Stimulated activated CD4-positive, alpha-beta T cell treated with anti-CD3 and anti-CD28 coated beads, Interleukin-15, amount 100 ng/mL, for 24 hours (primary cell): ENCODE measurements at places on chromosomes 13 and 19.

DNA sequence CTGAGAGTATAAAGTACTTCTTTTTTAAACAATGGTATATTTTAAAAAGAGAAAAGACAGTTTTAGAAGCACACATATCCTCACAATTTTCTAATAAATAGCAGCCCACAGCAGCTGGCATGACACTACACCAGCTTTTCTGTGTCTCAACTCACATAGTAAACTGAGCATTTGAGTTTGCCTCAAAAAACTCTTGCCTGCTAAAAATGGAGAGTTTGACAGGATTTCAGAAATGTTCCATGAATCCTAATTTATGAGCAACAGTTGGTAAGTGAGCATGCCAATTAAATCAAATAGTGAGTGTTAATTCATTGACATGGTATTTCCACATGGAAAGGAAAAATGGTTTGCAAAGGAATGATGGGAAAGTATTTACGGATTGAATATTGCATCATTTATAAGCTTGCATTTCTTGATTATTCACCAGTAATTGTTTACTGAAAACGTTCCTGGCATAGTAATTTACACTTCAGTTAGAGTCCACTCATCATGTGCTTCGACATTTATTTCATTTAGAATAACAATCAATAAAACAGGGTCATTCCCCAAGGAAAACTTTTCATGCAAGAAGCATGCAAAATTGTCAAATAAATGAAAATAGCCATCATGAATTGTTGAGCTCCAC is 323.0 kb downstream of the EFNB2 start:
- no peak for DNase-seq

DNA sequence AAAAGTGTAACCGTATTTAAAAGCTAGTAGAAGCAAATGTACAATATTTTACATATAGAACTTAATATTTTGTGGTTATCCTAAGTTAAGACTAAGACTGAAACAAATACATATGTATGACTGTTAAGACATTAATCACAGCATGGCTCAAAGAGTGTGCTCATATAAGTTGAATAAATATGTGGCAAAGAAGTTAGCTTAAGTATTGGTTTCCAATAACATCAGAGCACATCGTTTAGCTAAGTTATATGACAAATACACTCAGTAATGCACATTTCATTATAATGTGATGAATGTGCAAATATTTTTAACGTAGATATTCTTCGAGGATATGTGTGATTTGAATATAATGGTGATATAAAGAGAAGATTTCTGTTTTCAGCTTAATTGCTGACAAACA is 253.8 kb downstream of the SLITRK5 start:
- DNase-seq: no peak

DNA sequence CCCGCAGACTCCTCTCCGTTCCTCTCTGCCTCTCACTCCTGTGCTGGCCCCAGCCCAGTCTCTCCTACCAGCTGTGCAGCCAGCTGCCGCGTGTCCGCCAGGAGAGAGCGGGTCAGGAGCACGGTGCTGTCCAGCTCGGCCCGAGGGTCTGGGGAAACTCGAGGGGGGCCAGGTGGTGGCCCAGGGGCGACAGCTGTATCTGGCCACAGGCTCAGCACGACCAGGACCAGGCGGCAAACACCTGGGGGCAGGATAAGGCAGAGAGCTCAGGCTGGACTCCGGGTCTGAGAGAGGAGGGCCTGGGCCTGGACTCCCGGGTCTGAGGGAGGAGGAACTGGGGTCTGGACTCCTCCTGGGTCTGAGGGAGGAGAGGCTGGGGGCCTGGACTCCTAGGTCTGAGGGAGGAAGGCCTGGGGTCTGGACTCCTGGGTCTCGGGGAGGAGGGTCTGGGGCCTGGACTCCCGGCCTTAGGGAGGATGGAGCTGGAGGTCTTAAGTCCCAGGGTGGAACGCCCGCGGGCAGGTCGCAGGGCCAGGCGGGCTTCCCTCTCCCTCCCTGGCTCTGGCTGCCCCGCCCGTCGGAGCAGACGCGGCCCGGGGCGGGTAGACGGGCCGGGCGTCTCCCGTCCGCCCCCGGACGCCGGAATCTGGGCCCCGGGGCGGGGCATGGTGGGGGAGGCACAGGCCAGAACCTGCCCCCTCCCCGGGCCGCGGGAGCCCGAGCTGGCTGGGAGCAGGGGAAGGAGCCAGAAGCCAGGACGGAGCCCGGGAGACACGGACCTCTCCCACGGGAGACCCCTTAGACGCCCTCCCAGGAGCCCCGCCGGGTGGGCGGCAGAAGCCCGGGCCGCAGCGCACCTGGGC is 1.3 kb downstream of the IL11 start:
- DNase-seq: peak; percentile 52

- DNase-seq: no peak
Measured at GRCh38 chr19:33580645-33581037, 41.1 kb upstream of the CHST8 start.

DNA sequence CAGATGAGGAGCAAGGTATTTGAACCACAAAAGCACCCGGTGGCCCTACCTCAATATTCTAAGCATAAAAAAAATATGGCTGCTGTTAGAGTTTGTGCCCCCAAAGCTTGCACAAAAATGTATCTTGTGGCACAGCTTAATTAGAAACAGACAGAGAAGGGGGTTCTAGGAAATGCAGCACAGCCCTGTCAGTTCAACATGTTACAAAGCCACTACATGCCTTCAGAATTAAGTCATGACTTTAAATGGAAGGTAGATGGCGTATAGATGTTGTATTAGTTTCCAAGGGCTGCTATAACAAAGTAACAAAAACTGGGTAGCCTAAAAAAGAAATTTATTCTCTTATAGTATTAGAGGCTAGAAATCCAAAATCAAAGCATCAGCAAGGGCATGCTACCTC is 703.8 kb downstream of the DIAPH3 start:
- DNase-seq: no peak

GRCh38 chr13:44868397-44868796 is 120.9 kb downstream of the NUFIP1 start:
- DNase-seq: peak; percentile 23

- no peak for DNase-seq
Measured at GRCh38 chr13:57899096-57899495, 267.6 kb downstream of the PCDH17 start.

- DNase-seq: no peak
Measured at GRCh38 chr13:105509981-105510762, 1025.3 kb downstream of the EFNB2 start.
